ENCODE measurements at places on chromosomes 6 and 20. TPM values are rescaled to one million over a fixed set of nuclear protein-coding genes. Genes with fewer than 3 reads are reported as not detected.

GRCh38 chr6:126359936-126360537 lies 20.1 kb downstream of the CENPW start:
- no peak overlapping the region for H3K27ac ChIP-seq
- H3K4me1 ChIP-seq: no peaks in the 10 kb centered on the region
- H3K4me3 ChIP-seq: no peak overlapping the region

DNA sequence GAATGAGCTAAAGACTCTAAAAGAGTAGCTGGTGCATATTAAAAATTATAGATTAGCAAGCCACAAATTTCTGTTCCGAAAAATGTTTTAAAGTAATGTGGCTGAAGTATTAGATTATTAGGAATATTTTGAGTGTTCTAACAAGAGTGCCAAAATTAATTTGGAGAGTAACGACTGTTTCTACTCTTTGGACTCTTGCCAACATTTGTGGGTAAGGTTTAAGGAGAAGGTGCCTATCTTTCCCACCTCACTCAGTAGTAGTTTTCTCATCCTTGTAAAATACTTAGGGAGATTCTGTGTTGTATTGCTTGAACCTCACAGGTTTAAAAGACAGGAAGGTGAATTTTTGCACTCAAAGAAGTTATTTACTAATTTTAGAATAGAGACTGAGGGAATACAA lies 5.0 kb downstream of the HSF2 start:
- H3K27ac ChIP-seq: no peak overlapping the region
- H3K27me3 ChIP-seq: no peaks in the 10 kb centered on the region
- no peak for DNase-seq

GRCh38 chr20:19701429-19701828 lies 56.6 kb upstream of the RIN2 start:
- peak; percentile 20 for DNase-seq
- no peak overlapping the region for H3K27ac ChIP-seq
- H3K36me3 ChIP-seq: peaks cover 5% of the 10 kb centered on the region
- H3K4me3 ChIP-seq: no peak overlapping the region
- H3K27me3 ChIP-seq: no peaks in the 10 kb centered on the region

ISM1 gene
- polyA plus RNA-seq: 1.3 TPM

DNA sequence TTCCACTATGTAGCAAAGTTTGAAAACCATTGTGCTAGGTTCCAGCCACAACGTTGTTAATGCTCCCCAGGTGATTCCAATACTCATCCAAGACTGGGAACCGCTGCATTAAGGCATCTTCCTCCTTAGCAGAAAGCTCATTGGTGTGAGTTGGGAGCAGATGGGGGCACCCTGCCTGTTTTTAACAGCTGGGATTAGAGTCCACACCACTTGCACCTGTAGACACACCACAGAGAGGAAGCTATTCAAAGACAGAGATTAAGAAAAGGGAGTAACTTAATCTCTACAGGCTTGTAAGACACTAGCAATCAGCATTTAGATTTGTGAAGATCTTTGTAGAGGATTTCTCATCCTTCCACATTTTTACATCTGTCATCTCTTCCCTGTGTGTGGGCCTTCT lies 333.9 kb upstream of the SOX4 start:
- H3K4me1 ChIP-seq: no peaks in the 10 kb centered on the region
- H3K4me3 ChIP-seq: no peak overlapping the region
- H3K27me3 ChIP-seq: no peaks in the 10 kb centered on the region
- no peak overlapping the region for H3K27ac ChIP-seq

DNA sequence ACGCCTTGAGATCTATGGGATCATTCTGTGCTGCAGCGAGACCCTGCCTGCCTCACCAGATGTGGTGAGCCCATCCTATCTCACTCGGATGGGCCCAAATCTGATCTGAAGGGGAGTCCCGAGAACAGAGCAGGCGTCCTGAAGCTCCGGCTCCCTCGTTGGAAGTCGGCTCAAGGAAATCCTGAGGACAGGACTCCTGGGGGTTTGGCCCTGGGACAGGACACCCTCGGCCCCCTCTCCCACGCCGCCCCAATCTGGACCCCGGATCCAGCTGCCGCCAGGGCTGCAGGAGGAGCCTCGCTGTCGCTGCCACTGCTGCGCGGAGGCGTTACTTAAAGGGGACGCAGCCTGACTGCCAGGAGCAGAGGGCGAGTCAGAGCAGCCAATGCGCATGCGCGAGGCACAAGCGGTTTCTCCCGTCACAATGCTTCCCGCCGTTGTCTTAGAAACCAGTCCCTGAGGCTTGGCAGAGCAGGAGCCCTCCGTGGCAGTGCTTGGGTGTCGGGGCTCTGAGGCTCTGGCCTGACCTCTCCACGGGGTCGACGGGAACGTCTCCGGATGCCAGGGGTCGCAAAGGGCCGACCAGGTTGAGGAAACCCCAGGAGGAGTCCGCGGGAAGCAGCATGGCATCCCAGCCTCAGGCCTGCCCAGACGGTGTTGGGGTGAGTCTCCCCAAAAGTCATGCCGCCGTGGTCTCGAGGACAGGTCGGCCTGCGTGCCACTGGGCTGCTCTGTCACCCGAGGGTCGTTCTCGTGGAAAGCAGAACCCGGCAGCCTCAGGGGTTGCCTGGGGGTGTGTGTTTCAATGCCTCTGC lies 1567.8 kb upstream of the DEFB115 start:
- H3K27me3 ChIP-seq: no peaks in the 10 kb centered on the region
- H3K27ac ChIP-seq: no peak overlapping the region
- no peak for DNase-seq

GRCh38 chr6:34864007-34864406 lies 23.8 kb downstream of the TAF11 start:
- H3K27me3 ChIP-seq: no peaks in the 10 kb centered on the region
- H3K27ac ChIP-seq: peak overlapping the region; percentile 80
- peaks cover 4% of the 10 kb centered on the region for H3K4me1 ChIP-seq
- H3K4me3 ChIP-seq: no peak overlapping the region
- peak; percentile 16 for DNase-seq

PDE7B gene
- 9.0 TPM for polyA plus RNA-seq

TLDC2 gene
- polyA plus RNA-seq: 0.15 TPM

DNA sequence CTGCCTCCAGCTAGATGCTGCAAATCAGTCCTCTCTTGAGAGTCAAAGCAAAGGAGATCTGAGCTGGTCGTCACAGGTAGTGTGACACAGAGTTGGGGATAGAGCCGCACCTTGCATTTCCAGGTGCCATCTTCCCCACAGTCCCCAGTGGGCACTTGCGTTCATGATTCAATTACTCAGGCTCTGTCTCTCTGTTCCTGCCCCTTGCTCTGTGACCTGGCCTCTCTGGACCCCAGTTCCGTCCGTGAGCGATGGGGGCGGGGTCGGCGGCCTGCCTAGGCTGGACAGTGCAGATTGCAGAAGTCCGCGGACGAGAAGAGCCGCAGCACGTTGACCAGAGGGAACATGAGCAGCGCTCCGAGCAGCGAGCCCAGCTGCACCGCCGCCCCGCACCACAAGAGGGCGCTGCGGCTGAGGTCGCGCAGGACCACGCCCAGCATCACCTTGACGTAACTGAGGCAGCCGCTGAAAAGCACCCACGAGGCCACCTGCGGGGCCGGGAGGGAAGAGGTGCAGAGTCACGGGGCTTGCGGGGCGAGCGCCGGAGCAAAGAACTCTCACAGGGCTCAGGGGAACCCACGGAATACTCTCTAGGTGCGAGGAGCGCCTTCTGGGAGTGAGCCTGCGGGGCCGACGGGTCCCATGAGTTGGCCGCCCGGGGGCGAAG lies 7.4 kb downstream of the SLC52A3 start:
- H3K27me3 ChIP-seq: peaks cover 15% of the 10 kb centered on the region
- no peak overlapping the region for H3K4me3 ChIP-seq
- H3K36me3 ChIP-seq: no peaks in the 10 kb centered on the region
- no peak for DNase-seq
- no peak overlapping the region for H3K27ac ChIP-seq

TRDN gene
- 97.2 TPM for polyA plus RNA-seq

TGM6 gene
- not detected for polyA plus RNA-seq

- H3K4me3 ChIP-seq: no peak overlapping the region
- no peak for DNase-seq
- H3K36me3 ChIP-seq: no peaks in the 10 kb centered on the region
- no peaks in the 10 kb centered on the region for H3K4me1 ChIP-seq
- H3K27ac ChIP-seq: no peak overlapping the region
Measured at GRCh38 chr6:165167861-165168260, 141.5 kb downstream of the C6orf118 start.

GRCh38 chr6:8194490-8194889 lies 92.1 kb upstream of the EEF1E1 start:
- H3K36me3 ChIP-seq: no peaks in the 10 kb centered on the region
- H3K27ac ChIP-seq: no peak overlapping the region
- no peak for DNase-seq
- no peak overlapping the region for H3K4me3 ChIP-seq

GRCh38 chr6:2385471-2385983 lies 140.1 kb upstream of the GMDS start:
- DNase-seq: peak; percentile 78
- H3K4me3 ChIP-seq: no peak overlapping the region
- peak overlapping the region; percentile 33 for H3K27ac ChIP-seq
- H3K36me3 ChIP-seq: no peaks in the 10 kb centered on the region
- no peaks in the 10 kb centered on the region for H3K27me3 ChIP-seq

GRCh38 chr6:40817369-40817768 lies 221.7 kb downstream of the UNC5CL start:
- no peak overlapping the region for H3K4me3 ChIP-seq
- no peaks in the 10 kb centered on the region for H3K4me1 ChIP-seq
- H3K27ac ChIP-seq: no peak overlapping the region
- H3K36me3 ChIP-seq: no peaks in the 10 kb centered on the region

- peaks cover 4% of the 10 kb centered on the region for H3K4me1 ChIP-seq
- no peak overlapping the region for H3K4me3 ChIP-seq
- H3K27ac ChIP-seq: no peak overlapping the region
- no peaks in the 10 kb centered on the region for H3K27me3 ChIP-seq
Measured at GRCh38 chr6:51953246-51953645, 134.2 kb downstream of the PKHD1 start.

TMEM239 gene
- 0.11 TPM for polyA plus RNA-seq

- H3K36me3 ChIP-seq: no peaks in the 10 kb centered on the region
- no peak for DNase-seq
- no peak overlapping the region for H3K4me3 ChIP-seq
- H3K4me1 ChIP-seq: peaks cover 3% of the 10 kb centered on the region
- H3K27me3 ChIP-seq: peaks cover 2% of the 10 kb centered on the region
- no peak overlapping the region for H3K27ac ChIP-seq
Measured at GRCh38 chr20:57938158-57939108, 228.6 kb upstream of the PMEPA1 start.

ZSCAN16 gene
- 3.5 TPM for polyA plus RNA-seq

GRCh38 chr6:5866547-5867051 lies 140.1 kb downstream of the NRN1 start:
- H3K4me1 ChIP-seq: peaks cover 2% of the 10 kb centered on the region
- no peak overlapping the region for H3K27ac ChIP-seq
- H3K4me3 ChIP-seq: no peak overlapping the region
- no peaks in the 10 kb centered on the region for H3K36me3 ChIP-seq
- DNase-seq: peak; percentile 15

DNA sequence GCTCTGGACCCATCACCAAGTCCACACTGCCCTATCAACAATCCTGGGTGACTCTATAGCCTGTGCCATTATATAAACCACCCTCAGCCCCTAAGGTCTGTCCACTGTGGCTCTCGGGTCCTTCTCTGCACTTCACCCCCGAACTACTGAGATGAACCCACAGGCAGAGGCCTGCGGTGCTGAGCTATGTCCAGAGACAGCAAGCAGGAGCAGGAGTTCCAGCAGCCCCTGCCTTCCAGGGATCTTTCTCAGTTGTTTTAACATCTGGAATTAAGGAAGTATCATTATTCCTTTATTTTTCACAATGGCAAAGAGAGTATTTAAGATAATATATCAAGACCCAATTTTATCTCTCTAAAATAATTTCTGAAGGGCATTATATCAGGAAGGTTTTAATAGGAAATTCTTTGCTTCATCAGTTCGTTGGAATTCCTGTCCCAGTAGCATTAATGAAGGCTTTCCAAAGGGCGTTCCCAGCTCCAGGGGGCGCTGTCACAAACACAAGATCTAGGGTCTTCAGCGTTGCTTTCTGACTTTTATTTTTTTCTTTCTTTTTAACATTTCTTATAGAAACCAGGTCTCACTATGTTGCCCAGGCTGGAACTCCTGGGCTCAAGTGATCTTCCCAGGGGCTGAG lies 27.3 kb downstream of the RRBP1 start:
- H3K27me3 ChIP-seq: no peaks in the 10 kb centered on the region
- H3K27ac ChIP-seq: no peak overlapping the region
- peaks cover 29% of the 10 kb centered on the region for H3K4me1 ChIP-seq
- peaks cover 55% of the 10 kb centered on the region for H3K36me3 ChIP-seq
- no peak overlapping the region for H3K4me3 ChIP-seq

CALHM4 gene
- polyA plus RNA-seq: not detected

GRCh38 chr6:123805921-123806320 lies 2.3 kb downstream of the NKAIN2 start:
- H3K4me1 ChIP-seq: peaks cover 6% of the 10 kb centered on the region
- no peak for DNase-seq
- H3K27ac ChIP-seq: no peak overlapping the region
- H3K36me3 ChIP-seq: no peaks in the 10 kb centered on the region
- no peak overlapping the region for H3K4me3 ChIP-seq

XPO5 gene
- polyA plus RNA-seq: 27.1 TPM

DNA sequence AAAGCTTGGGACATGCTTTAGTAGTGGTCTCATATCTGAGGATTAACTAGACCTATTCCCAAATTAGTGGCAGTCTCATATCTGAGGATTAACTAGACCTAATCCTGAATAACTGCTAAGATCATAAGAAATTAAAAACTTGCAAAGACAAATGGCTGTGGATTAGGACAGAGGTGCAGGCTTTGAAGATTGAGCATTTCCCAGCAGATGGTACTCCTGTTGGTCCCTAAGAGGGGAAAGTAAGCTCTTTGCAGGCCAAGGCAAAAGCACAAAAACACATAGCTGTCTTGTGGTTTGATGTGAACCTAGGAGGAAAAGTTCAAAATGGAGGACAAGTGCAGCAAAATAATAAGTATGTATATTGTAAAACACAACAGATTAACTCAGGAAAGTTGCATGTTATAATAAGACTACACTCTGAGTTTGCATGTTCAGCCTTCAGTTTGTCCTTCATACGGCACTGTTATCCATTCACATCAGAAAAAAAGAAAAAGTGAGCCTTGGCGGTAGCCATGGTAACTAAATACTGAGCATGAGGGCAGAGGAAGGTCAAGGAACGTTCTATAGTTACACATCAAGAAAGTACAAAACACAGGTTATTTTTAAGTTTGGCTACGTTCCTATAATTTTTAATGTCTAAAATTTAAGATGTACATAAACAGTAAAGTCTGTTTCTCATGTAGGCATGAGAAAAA lies 62.8 kb downstream of the FILIP1 start:
- peak; percentile 87 for DNase-seq
- no peaks in the 10 kb centered on the region for H3K36me3 ChIP-seq
- H3K4me3 ChIP-seq: no peak overlapping the region
- H3K27me3 ChIP-seq: no peaks in the 10 kb centered on the region
- peaks cover 25% of the 10 kb centered on the region for H3K4me1 ChIP-seq

DNA sequence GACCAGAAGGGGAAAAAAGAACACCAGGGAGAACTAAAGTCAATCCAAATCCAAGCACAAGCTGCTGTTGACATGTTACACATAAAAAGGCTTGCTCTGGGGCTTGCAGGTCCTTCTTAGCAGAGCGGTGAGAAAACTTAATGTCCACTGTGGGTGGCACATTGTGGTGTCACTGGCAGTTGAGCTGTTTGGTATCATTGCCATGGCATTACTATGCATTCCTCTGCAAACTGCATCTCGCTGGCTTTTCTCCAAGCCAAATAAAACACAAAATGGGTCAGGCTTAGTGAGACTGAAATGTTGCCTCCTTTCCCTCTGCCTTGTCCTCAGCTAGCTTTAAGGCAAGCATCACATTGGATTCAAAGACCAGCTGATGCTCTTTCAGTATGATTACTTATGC lies 40.9 kb downstream of the LY86 start:
- H3K27me3 ChIP-seq: no peaks in the 10 kb centered on the region
- H3K4me3 ChIP-seq: no peak overlapping the region
- peaks cover 10% of the 10 kb centered on the region for H3K4me1 ChIP-seq
- no peaks in the 10 kb centered on the region for H3K36me3 ChIP-seq
- no peak overlapping the region for H3K27ac ChIP-seq
- DNase-seq: no peak

PNLDC1 gene
- 0.23 TPM for polyA plus RNA-seq
